ENCODE measurements at places on chromosomes 2 and 18.
A peak's percentile ranks its signal among the peaks of the same experiment; 100 is the strongest.

GRCh38 chr2:71282493-71282892, 49.1 kb upstream of the ZNF638 start:
- no peak for DNase-seq

- DNase-seq = no peak
Measured at GRCh38 chr2:237663517-237664110, 36.2 kb downstream of the LRRFIP1 start.

- peak; percentile 35 for DNase-seq
Measured at GRCh38 chr2:19361325-19361990, 3.0 kb upstream of the OSR1 start.

- DNase-seq = peak; percentile 30
Measured at GRCh38 chr18:59264121-59264571, 9.1 kb downstream of the RAX start.

- DNase-seq = peak; percentile 11
Measured at GRCh38 chr18:21194871-21195771, 46.9 kb upstream of the GREB1L start.

DNA sequence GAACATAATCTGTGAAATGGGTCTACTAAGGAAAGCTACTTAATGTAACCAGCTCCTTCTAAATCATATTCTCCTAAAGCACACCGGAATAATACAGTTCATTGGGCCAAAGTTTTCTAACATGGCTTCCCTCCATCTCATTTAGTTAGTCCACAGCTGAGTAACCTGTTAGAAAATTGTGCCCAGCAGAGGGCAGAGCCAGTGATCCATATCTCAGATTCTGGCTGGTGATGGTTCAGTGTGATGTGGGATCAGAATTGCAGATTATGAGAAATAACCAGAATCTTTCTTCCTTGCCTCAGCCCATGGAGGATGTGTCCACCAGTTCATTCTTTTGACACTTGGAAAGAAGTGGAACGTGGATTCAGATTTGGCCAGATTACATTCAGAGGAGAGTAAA, 9.4 kb upstream of the CTLA4 start:
- no peak for DNase-seq

DNA sequence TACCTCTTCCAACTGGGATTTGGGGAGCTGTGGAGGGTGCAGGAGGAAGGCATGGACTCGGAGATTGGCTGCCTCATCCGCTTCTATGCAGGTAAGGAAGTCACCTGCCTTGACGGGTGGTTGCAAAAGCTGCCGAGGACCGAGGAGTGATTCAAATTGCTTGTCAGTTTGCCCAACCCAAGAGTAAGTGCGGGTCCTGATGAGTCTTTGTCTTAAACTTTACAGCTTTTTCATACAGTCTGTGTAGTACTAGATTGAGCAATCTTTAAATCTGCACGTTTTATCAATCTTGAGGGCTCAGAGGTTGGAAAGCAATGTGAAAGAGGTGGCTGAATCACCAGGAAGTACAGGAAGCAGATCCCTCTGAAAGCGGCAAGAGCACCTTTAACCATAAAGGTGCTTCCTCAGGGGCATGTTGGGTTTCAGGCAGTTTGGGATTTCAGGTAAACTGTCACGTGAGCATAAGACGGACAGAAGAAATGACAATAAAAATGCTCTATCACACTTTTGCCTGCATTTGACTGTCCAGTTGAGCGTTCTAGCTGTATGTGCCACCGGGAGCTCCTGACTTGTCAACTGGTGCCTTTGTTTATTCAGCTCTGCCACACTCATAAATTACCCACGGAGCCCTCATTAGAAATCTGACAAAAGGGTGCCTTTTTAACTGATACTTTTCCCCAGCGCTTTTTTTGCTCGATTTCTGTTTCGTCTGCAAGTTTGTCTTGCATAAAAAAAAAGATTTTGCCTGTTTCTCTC, 2.0 kb downstream of the PHLPP1 start:
- DNase-seq = peak; percentile 27

GRCh38 chr2:56741601-56742102, 557.9 kb downstream of the CCDC85A start:
- DNase-seq = peak; percentile 94

DNA sequence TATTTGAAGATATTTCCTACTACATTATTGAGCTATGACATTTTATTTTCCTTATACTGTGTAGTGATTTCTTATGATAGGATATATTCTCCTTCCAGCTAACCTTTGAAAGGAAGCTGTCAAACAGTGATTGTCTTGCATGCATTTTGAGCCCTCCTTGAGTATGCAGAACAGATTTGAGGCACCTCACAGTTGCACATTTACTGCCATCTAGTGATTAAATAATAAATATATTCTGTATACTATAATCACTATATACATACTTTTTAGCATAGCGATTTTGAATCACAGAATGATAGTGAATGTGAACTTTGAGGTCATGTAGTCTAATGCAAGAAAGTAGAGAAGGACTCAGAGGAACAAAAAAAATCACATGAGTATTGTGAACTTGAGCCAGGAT, 268.4 kb upstream of the CDH19 start:
- DNase-seq = no peak

- peak; percentile 6 for DNase-seq
Measured at GRCh38 chr18:54671291-54671881, 80.3 kb downstream of the DYNAP start.

- DNase-seq = peak; percentile 12
Measured at GRCh38 chr18:31247574-31248199, 70.3 kb upstream of the DSG1 start.

- no peak for DNase-seq
Measured at GRCh38 chr2:190867212-190867611, 13.4 kb upstream of the GLS start.

GRCh38 chr2:153470867-153471266, 7.7 kb downstream of the RPRM start:
- no peak for DNase-seq

DNA sequence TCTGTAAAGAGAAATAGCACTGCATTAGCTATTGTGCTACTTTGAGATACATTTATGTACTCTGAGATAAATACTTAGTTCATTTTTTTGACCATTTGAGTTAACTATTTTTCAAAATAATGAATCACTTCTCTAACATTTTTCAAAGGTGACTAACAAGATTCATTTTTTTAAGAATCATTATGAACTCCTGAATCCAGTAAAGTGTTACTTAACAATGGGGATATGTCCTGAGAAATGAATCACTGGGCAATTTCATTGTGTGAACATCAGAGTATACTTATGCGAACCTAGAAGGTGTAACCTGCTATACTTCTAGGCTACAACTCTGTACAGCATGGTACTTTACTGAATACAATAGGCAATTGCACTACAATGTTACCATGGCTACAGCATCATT, 355.8 kb downstream of the ARL6IP6 start:
- DNase-seq = no peak

DNA sequence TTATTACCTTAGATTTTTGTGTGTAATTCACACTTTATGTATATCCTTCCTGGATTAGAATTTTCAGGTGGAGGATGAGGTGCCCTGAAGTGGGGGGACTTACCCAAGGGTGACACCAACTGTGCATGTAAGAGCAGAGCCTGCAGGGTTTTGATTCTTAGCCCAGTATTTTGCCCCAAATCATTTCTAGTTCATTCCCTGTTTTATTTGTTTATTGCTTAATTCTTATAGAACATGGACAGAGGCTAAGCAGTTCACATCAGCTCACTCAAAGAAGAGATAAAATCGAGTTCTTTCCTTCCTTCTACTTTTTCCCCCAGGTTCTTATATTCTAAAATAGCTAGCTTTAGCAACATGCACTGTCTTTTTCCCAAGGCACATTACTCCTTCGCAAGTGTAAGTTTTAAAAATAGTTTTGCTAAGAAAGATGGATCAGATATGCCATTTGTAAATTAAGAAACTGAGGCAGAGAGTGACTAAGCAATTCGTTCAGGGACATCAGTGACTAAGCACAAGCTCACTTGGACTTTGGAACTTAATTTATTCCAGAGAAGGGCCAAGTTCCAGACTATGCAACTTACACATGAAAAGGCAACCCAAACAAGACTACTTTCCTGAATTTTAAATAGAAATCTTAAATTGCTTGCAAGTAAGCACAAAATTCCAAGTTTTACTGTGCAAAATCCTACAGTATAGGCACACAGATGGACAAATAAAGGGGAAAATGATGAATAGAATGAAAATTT, 427.9 kb upstream of the POU3F3 start:
- DNase-seq = no peak

GRCh38 chr18:32177530-32177929, 12.3 kb upstream of the MEP1B start:
- no peak for DNase-seq

DNA sequence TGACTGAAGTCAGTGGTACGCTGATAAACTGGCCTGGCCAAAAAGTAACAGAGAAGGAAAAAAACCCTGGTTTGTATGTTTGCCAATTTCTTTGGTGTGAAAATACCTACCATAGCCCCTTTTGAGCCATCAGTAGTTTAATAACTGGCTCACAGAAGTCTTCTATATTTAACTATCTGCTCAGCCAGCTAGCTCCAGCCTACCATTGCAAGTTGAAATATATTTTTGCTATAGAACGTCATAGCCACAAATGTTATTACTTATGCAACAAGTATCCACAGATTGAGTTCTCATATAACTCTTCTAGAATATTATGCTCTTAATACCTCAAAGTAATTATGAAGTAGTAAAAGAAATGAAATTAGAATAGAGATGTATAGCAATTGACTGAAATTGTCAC, 25.2 kb downstream of the RPE start:
- DNase-seq = no peak

GRCh38 chr2:173990245-173990644, 25.1 kb upstream of the SP3 start:
- no peak for DNase-seq

DNA sequence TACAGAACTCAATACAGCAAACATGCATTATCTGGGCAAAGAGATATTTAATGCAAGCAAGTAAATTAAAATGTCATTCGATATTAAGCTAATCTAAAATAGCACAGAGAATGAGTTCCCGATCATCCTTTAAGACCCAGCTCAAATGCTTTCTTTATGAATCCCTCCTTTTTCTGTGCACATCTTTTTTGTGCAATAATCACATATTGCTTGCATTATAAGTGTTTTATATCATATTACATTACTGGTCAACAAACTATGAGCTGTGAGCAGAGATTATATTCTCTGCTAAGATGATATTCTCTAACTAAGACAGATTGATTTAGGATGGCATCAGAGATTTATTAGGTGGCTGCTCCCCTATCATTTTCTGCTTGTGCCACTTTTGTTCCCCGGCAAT, 146.1 kb downstream of the ERBB4 start:
- no peak for DNase-seq

- no peak for DNase-seq
Measured at GRCh38 chr18:56696966-56697365, 45.8 kb downstream of the WDR7 start.

DNA sequence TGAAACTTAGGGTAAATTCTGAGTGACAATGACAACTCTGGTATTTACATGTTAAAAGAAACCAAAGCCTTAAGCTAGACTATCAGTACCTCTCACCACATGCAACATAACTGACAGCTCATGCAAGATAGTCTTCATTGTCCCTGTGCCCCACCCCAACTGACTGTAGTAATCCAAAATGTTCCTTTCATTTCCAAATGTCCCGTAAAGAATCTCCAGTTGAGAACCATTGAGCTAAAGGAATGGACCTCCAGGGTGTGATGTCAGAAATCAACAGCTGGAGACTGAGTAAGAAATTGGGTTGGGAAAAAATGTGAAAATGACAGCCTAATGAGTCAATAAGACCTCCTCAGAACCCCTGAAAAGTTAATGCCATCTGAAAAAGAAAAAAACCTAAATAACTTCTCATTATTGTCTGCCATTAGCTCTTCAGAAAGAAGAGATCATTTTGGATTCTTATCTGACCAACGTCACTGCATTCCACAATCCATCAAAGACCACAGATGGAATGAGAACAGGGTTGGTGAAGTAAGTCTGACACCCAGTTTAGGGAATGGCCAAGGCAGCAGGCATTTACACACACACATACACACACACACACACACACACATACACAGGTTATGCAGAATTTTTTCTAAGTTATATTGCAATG, 51.7 kb upstream of the ACVR2A start:
- no peak for DNase-seq

- no peak for DNase-seq
Measured at GRCh38 chr2:200317975-200318374, 11.5 kb downstream of the SPATS2L start.

GRCh38 chr2:200408428-200409316, 101.2 kb downstream of the KCTD18 start:
- peak; percentile 74 for DNase-seq

- no peak for DNase-seq
Measured at GRCh38 chr2:160269365-160269764, 69.3 kb upstream of the ITGB6 start.

DNA sequence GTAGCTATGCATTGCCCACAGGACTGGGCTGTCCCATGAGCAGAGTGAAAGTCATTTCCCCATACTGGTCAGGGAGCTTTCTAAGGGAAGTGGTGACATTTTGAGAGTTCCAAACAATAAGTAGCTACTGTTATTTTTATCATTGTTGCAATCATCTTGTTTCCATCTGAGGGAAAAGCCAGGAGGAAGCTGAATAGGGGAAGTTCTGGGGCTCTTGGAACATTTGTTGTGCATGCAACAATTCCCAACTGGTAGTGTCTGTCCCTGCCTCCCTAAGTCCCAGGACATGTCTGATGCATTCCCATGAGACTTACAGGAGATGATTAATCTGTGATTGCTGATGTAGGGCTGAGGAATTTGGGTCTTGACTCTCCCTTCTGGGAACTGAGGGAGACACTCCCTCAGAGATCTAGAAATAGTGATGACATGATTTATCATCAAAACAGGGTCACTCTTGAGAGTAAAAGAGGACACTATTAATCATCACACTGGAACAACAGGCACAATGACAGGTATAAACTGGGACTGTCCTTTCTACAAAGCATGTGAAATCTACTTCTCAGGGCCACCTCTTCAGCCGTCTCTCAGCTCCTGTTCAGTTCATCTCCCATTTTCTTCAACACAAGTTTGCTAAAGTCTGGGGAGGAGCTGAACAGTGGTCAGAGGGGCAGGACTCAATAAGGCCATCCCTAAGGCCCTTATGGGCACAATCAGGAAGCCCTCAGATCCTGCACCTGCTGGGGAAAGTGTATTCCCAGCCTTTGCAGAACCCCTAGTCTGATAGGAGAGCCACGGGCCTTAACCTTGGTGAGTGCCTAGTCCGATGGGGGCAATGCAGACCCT, 28.0 kb upstream of the MARCO start:
- DNase-seq = peak; percentile 19

DNA sequence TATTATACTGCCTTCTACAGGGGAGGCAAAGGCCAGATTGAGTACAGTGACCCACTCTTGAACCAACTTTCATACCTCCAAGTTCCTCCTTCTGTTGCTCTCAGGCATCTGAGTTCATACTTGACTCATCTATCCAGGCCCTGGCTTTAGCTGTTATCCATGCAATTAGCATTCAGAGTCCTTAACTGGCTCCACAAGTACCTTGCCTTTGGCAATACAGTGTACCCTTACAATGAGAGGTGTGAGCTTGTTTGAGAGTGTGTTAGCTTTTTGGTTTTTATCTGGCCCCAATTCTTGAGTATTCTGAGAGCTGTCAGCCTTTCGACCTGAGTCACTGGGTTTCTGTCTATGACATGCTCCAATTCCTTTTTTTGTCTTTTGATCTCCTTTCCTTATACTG, 60.2 kb downstream of the EHD3 start:
- no peak for DNase-seq
